ENCODE measurements at places on chromosomes 16 and 17.

- no peak for DNase-seq
Observed at GRCh38 chr16:27096375-27096774, 29.6 kb downstream of the C16orf82 start.

GRCh38 chr16:52068447-52069074 is 478.4 kb downstream of the TOX3 start:
- DNase-seq, result no peak

- no peak for DNase-seq
Observed at GRCh38 chr16:57949595-57950238, 21.2 kb downstream of the CNGB1 start.

DNA sequence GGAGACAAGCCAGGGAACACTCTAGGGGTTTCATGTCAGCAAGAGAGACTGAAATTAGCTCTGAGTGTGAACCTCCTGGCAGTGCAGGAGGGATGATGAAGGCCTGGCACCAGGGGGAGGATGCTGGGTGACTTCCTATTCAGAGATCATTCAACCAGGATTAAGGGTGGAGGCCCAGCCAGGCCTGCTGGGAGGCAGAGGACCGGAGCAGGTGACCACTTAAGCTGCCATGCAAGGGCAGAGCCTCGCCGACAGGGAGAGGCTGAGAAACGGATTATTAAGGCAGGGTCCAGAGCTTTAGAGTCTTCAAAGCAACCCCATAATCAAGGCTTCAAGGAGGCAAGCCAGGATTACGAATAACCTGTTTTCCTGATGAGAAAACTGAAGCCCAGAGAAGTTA is 10.6 kb upstream of the SRCIN1 start:
- DNase-seq, result no peak

- no peak for DNase-seq
Observed at GRCh38 chr16:85007496-85008214, 3.7 kb downstream of the ZDHHC7 start.

DNA sequence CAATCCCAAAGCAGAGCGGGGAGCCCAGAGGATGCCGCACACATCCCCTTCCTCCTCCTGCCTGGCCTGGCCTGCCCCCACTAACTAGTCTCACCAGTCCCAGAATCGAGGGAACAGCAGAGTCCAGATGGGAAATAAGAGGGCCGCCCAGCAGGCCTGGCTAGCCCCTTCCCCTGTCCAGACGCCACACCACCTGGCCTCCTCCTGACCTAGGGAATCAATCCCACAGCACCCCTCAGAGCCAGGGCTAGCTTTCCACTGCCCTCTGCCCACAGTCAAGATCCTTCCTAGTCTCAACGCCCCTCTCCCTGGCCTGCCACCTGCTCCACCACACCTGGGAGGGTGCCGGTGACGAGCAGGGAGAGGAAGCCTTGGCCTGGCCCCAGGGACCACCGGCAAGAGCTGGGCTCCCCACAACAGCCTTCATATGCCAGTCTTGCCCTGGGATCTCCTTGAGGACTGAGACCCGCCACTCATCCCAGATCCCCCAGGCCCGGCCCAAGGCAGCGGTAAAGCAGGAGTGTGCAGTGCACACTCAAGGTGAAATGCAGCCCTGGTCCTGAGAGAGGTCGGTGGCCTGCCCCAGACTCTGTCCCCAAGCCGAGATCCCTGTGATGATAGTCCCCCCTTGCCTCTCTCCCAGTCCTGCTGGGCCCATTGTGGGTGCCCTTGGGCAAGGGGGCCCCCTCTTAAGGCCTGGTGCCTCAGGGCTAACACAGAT is 27.9 kb downstream of the KATNB1 start:
- no peak for DNase-seq

GRCh38 chr17:30312226-30312625 is 20.5 kb upstream of the BLMH start:
- no peak for DNase-seq
